T-helper 1 cell (primary cell): ENCODE measurements at places on chromosomes 7 and 10.

GRCh38 chr10:29613791-29614190 lies 21.0 kb downstream of the SVIL start:
- no peak for DNase-seq

- no peak for DNase-seq
These were observed 5.2 kb upstream of the NKX6-2 start for GRCh38 chr10:132790934-132791829.

- DNase-seq = no peak
These were observed 85.7 kb upstream of the COL13A1 start for GRCh38 chr10:69715899-69716606.

GRCh38 chr10:103814626-103815370 lies 40.6 kb downstream of the SH3PXD2A start:
- DNase-seq = no peak

DNA sequence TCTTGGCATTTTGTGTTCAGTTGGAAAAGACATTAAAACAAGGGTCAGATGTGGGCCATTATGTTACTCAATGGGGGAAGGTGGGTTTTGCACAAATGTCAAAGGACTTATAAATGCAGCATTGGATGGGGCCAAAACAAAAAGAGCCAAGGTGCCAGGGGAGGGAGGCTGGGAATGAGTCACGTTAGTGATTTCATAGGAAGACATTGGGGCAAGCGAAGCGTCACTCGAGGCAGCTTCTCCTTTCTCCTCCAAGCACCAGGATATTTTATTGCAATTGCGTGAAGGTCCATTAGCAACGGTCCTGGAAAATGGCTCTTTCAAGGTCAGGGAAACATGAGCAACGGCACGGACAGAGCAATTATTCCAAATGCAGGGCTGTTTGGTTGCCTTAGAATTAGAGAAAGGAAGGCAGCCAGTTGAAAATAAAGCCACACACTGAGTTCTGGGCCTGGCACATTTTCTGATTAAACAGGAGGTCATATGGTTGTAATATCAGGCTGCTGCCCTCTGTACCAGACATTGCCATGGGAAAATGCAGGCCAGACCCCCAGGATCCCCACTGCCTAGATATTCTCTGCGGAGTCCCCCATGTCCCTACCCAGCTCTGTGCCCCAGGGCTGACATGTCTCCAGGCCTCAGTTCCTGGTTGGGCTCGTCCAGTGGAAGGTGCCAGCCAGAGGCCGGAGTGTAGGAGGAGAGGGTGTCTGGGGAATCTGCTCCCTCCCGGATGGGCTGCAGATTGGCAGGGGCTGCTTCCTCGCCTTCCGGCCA lies 63.3 kb upstream of the NANOS1 start:
- DNase-seq = no peak

DNA sequence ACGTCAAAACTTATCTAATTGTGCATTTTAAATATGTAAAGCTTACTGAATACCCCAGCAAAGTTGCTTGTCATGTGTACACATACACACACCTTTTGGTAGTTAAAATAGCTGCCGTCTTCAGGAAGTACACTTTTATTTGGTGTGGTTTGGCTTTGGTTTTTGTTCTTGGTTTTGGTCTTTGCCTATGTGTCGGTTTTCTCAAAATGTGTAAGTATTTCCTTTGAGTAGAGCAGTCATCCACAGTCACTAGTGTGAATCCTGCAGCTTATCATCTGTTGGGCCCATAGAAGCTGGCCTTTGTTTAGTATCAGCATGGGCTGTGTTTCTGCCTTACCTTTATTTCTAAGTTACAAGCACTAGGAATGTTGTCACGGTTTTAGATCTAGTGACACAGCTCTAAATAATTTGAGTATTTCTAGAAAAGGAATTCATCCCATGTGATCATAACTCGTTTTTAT lies 35.3 kb downstream of the NET1 start:
- no peak for DNase-seq

GRCh38 chr7:66586181-66586580 lies 42.5 kb upstream of the KCTD7 start:
- no peak for DNase-seq

GRCh38 chr7:39952803-39953202 lies 2.7 kb downstream of the CDK13 start:
- no peak for DNase-seq
